ENCODE measurements at places on chromosomes 4 and X.

GRCh38 chr4:26432419-26432818, 57.9 kb downstream of the CCKAR start:
- DNase-seq = no peak

DNA sequence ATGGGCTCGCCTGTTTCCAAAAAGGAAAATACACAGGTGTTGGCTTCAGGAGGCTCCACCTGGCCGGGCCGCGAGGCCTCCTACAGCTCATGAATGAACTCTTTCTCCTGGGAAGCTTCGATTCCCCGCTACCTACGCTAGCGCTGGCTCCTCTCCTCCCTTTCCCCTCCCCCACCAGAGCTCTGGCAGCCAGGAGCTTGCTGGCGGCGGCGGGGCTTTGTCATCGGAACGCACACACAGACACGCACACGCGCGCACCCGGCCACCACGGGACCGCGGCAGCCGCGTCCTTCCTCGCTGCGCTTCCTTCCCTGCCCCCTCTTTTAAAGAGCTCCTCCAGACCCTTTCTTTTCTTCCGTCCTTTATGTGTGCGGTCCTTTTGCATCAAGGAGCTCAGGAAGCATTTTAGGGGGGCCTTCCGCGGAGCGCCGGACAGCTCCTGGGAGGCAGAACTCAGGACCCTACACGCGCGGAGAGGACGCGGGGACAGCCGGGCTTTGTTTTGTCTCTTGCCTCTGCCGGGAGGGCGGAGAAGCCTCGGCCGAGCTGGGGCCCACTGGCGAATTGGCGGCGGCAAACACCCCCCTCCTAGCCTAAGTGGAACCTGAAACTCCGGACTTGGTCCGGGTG, 70.2 kb upstream of the BCOR start:
- no peak for DNase-seq

- DNase-seq = no peak
These were observed 8.3 kb downstream of the BMP3 start for GRCh38 chr4:81038636-81039350.

DNA sequence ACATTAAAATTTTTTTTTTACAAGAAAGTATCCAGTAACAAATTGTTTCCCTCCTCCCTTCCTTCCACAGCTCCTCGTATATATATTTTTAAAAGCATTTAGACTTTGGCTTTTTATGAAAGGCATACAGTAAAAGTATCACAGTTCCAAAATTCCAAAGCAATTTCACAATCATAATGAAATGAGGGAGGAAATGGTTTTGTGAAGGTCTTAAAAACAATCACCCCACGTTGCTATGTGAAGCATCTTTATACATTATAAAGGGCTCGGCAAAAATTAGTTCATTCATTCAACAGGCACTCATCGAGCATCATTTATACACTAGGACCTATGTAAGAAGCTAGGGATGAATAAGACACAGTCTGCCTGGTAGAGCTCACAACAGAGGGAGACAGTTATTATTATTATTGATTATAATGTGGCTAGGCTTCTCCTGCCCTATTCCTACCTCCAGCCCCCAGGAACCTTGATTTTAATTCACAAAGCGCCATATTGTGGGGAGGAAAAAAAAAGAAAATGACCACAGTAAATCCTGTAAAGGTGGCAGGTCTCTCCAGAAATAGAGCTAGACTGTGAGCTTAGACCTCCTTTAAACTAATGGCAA, 239.9 kb downstream of the MAML3 start:
- DNase-seq = no peak

Measured in CD8-positive, alpha-beta T cell (primary cell).